ENCODE measurements at places on chromosomes 4 and X. TPM values are rescaled to one million over a fixed set of nuclear protein-coding genes. Genes with fewer than 3 reads are reported as not detected.

GALNTL6 gene
- total RNA-seq = not detected

- DNase-seq = no peak
Measured at GRCh38 chr4:3269105-3269927, 20.4 kb downstream of the MSANTD1 start.

- no peak for DNase-seq
Measured at GRCh38 chrX:9433596-9433995, 31.3 kb upstream of the TBL1X start.

CXCR3 gene
- total RNA-seq = 19.5 TPM

DNA sequence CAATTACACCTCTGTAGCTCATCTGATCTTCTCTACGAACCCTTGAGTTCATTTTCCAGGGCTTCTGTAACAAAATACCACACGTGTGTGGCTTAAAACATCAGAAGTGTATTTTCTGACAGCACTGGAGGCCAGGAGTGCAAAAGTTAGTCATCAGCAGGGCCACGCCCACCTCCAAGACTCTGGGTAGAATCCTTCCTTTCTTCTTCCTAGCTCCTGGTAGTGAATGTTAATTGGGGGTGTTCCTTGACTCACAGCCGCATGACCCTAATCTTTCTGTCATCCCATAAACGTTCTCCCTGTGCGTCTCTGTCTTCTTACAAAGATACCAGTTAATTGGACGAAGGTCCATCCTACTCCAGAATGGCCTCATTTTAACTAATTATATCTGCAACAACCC lies 115.0 kb downstream of the TRIML1 start:
- DNase-seq = no peak

DNA sequence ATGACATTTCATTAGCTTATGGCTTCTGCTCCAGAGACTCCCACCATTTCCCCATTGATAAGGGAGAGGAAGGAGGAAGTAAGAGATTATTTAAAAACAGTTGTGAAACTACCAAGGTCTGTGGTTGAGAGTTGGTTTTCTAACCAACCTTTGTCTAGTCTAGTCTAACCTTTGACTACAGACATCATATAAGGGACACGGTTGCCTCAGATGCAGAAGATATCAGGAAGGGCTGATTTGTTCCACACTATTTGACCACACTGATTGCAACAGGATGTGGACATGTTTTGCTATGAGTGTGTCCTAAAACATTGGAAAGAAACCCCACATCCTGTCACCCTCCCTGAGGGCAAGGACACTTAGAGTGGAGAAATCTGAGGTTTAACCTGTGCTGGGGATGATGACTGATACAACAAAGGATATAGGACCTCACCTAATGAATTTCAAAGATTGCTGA lies 53.0 kb downstream of the COQ2 start:
- DNase-seq = no peak

GRCh38 chr4:85701861-85702321 lies 226.9 kb downstream of the ARHGAP24 start:
- DNase-seq = no peak

- DNase-seq = no peak
Measured at GRCh38 chrX:80812176-80812575, 2.5 kb upstream of the BRWD3 start.

NPNT gene
- total RNA-seq = not detected

RXFP1 gene
- total RNA-seq = not detected

ARHGEF9 gene
- 19.1 TPM for total RNA-seq

- DNase-seq = peak; percentile 9
Measured at GRCh38 chrX:118807151-118808017, 16.2 kb upstream of the ZCCHC12 start.

PNMA6E gene
- not detected for total RNA-seq

GRCh38 chr4:169249214-169249973 lies 21.4 kb downstream of the SH3RF1 start:
- no peak for DNase-seq

- peak; percentile 20 for DNase-seq
Measured at GRCh38 chrX:71652405-71652804, 14.9 kb upstream of the LOC101059915 start.

PTPN13 gene
- 3.9 TPM for total RNA-seq

MID1 gene
- total RNA-seq = 0.19 TPM

VCX3B gene
- not detected for total RNA-seq

- no peak for DNase-seq
Measured at GRCh38 chrX:134528960-134529359, 69.0 kb downstream of the HPRT1 start.

GRCh38 chr4:86108137-86108536 lies 251.7 kb downstream of the MAPK10 start:
- DNase-seq = no peak

GRCh38 chrX:71492231-71493065 lies 40.5 kb upstream of the OGT start:
- DNase-seq = peak; percentile 24

- DNase-seq = no peak
Measured at GRCh38 chr4:40357738-40358137, 22.6 kb downstream of the CHRNA9 start.

- DNase-seq = no peak
Measured at GRCh38 chrX:32139476-32139875, 1067.6 kb upstream of the FTHL17 start.

DNA sequence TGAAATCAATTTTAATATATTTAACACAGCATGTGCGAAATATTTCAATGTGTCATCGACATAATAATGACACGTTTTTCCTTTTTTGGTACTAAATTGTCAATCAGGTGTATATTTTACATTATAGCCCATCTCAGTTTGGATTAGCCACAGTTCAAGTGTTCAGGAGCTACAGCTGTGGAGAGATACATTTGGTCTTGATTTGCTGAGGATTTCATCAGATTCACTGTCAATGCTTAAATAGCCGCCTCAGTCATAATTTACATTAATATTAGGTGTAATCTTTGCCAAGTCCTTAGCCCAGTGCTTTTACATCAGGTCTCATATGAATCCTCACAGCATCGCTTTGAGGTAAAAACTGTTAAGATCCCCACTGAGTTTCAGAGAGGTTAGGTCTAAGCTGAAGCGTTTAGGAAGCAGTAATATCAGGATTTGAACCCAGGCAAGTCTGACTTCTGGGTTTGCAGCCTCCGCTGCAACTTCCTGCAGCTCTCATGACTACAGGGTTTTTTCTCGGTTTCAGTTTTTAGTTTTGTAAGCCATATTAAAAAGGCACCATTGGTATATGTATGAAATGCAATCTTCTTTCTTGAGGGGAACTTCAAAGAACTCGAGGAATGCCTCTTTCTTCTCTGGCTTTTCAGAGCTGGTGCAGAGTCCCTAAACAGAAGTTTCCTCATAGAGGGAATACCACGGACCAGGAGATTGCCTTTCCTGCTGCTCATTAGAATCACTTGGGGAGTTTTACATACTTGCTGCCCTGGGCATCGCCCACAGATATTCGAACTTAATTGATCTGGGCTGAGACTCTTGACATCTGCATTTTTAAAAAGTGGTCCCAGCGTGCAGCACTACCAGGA lies 6.4 kb downstream of the MTM1 start:
- DNase-seq = peak; percentile 25

DNA sequence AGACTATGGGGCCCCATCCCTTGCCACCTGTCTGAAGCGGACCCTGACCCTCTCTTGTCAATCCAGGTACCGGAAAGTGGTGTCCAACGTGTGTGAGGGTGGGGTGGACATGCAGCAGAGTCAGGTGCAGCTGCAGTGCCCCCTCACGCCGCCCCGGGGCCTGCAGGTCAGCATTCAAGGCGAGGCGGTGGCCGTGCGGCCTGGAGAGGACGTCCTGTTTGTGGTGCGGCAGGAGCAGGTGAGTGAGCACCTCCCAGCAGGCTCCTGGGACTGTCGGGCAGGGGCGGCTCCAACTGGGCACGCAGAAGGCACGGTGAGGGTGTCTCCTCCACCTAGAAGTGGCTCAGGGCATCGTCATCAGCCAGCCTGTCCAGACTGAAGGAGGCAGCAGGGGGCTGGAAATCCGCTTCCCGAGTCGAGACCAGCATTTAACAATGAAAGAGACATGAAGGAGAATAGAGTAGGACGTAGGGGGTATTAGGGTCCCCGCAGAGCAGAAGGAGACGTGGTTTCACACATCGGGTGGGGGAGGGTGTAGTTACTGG lies 221.6 kb downstream of the AFAP1 start:
- DNase-seq = no peak

SSX4 gene
- total RNA-seq = not detected

- no peak for DNase-seq
Measured at GRCh38 chr4:138898282-138898681, 117.3 kb upstream of the NOCT start.

DNA sequence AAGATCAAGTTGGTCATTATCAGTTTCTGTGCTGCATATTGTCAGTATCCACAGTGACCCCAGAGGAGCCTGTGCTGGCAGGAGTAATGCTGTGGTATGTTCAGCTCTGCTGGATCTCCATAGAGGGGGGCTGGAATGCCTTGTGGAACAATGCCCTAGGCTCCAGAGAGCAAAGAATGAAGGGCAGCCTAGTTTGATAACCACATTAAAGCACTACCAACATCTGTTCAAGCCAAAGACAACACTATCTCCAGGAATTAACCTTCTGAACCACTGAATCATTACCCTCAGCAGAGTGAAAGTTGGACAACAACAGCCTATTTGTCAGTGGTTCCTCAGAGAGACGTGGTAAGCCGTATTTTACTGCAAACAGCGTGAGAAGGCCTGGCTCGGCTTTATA lies 192.3 kb upstream of the CXorf66 start:
- no peak for DNase-seq

BTK gene
- 0.49 TPM for total RNA-seq

CFAP99 gene
- not detected for total RNA-seq

- no peak for DNase-seq
Measured at GRCh38 chrX:135389717-135390116, 32.0 kb upstream of the SMIM10L2A start.

DNA sequence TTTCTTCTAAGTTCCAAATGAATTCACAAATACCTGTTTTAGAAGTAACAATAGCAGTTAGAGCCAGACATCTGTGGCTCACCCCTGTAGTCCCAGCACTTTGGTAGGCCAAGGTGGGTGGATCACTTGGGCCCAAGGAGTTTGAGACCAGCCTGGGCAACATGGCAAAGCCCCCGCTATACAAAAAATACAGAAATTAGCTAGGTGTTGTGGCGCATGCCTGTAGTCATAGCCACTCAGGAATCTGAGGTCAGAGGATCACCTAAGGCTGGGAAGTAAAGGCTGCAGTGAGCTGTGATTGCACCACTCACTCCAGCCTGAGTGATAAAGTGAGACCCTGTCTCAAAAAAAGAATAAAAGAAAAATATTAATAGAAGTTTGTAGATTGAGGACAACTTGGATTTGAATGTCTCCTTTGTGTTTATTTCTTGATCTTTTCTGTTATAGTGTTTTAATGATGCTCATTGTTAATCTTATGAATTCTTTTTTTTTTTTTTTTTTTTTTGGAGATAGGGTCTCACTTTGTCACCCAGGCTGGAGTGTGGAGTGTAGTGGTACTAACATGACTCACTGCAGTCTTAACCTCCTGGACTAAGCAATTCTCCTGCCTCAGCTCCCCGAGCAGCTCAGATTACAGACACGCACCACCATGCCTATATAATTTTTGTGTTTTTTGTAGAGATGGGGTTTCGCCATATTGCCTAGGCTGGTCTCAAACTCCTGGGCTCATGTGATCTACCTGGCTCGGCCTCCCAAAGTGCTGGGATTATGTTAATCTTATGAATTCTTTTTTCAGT lies 30.7 kb upstream of the RAPGEF2 start:
- DNase-seq = no peak

SOWAHD gene
- 0.44 TPM for total RNA-seq

GRCh38 chrX:125757794-125758564 lies 408.1 kb downstream of the DCAF12L2 start:
- DNase-seq = no peak

DNA sequence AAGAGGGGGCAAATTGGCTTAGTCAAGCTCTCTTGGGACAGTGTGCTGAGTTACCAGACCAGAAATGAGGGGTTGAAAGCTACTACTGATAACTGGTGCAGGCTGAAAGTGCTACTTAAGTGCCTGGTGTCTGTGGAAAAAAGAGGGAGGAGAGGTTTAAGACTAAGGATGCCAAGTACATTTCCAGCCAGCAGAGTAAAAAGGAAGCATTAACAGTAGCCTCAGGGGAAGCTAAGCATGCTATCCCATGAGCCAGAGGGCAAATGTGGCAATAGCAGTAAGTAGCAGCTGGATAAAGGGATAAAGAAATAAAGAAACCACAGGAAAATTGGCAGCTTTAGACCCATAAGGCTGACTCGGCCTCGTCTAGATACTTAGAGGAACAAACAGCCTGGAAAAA lies 196.3 kb upstream of the MAB21L2 start:
- no peak for DNase-seq

- DNase-seq = no peak
Measured at GRCh38 chr4:9758641-9759317, 22.7 kb upstream of the DRD5 start.

DNA sequence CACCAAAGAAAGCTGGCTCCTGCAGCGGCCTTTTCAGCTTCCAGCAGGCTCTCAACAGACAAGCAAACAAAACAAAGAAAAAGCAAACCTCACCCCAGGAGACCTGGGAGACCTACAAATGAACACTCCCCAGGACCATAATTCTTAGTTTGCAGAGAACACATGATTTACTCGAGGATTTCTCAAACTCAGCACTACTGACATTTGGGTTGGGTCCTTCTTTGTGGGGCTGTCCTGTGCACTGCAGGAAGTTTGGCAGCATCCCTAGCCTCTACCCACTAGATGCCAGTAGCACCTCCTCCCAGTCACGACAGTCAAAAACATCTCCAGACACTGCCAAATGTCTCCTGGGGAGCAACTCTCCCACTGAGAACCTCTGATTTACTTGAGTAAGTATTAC lies 21.9 kb downstream of the APOO start:
- DNase-seq = no peak
